ENCODE measurements at places on chromosomes 1 and 21.
A peak's percentile ranks its signal among the peaks of the same experiment; 100 is the strongest.

DNA sequence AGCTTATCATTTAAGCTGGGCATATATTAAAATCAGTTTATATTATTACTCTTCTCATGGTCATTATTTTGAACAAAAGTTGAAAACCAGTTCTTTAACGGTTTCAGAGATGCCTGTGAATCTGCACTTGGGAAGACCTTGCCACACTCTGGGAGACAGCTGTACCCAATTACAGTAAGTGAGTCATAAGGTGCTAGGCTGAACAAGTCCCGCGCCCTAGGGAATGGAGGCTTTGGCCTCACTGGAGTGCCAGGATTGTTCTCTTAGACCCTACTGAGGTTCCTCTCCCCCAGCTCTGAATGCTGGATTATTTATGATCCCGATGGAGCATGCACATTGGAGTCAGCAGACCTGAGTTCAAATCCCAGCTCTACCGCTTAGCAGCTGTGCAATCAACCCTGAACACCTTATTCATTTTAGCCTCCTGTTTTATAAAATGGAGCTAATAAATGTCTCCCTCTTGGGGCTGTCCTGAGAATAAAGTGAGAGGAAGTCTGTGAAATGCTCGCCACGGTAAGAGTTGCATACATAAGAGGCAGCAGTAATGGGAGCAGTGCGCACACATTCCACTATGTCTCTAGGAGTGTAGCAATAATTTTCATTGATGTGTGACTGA is 266.2 kb downstream of the FOXD2 start:
- no peak for DNase-seq

DNA sequence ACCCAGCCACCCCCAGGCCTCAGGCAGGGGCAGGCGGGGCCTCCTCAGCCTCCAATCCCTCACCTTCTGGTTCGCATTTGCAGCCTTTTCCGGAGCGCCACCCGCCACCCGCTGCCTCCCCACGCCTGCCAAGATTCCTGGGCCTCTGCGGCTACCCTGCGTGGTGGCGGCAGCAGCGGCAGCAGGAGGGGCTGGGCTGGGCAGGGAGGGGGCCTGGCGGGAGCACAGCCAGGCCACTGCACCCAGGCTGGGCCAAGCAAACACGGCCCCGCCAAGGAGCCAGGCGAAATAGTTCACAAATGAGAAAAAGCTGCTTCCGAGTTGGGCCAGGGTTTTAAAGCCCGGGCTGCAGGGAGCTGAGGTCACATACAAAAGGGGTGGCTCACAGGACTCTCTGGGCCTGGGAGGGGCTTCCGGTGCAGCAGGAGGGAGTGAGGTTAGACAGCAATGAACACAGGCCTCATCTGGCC is 9.8 kb downstream of the COL8A2 start:
- DNase-seq = no peak

DNA sequence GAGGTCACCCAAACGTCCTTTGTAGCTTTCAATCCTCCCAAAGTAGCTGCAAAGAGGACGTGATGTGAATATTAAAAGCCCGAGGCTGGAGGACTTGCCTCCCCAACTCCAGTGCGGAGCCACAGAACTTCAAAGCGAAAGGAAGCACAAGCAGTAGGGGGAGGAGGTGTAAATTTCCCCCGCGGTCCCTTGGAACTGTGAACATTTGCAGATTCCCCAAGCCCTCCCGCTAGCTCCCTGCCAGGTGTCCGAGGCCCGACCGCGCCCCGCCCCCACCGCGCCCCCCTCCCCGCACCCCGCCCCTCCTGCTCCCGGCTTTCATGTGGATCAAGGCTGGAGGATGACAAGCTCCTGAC is 41.5 kb upstream of the HAO2 start:
- no peak for DNase-seq

DNA sequence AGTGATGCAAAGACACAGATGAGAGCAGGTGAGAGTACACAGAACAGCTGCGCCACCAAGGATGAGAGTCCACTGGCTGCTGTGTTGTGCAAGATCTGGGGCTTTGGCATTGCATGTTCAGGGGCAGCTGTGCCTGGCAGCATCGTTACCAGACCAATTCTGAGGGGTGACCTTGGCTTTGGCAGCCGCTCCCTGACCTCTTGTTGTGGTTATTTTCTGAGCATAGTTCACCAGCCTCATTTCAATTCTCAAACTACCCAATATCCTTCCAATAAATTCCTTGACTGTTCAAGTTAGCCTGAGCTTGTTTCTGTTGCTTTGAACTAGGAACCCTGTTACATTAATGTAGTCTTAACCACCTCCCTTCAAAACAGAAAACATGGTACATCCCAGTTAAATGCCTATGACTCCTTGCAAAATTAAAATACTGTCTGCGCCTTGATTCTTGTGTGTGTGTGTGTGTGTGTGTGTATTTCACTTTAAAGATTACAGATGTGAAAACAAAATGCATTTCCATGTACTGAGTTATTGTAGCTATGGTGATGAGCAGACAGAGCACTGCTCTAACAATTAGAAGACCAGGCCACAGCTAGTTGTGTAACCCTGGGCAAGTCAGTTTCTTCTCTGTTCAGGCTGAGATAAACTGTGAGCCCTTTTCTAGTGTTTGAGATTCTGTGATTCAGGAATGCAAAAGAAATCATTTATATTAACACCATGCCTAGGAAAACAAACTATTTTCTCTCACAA is 106.3 kb upstream of the GUCA2B start:
- DNase-seq = no peak

DNA sequence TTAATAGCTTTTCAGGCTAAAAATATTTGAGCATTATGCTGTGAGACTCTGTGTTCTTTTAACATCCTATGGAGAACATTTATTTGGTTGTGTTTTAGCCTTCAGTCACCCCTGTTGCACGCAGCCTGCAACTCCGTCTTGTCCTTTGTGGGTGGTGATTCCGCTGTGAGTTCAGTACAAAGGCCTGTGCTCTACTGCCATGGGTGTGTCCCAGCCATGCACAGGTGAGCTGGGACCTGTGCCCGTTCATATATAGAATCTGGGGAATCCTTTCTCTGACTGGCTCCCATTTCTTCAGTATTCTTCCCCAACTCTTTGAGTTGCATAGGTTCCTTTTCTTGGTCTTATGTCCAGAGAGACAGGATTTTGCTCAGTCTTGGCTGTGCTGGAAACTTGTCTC is 61.4 kb downstream of the ACTL8 start:
- peak; percentile 3 for DNase-seq

DNA sequence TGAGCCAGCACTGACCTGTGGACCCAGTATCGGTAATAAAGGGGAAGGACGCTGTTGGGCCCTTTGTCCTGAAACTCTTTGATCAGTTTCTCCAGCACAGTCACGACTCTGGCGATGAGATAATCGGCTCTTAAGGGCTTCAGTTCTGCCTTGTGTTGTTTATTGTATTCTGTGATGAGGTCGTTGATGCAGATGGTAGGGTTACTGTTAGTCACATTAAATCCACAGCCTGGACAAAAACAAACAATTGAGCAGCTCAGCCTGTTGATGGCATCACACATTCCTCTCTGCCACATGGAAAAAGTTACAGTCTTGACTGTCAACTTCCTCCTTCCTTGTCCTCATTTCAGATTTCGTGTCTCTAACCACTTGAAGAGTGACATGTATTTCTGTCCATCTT is 57.6 kb downstream of the SIM2 start:
- DNase-seq = no peak

DNA sequence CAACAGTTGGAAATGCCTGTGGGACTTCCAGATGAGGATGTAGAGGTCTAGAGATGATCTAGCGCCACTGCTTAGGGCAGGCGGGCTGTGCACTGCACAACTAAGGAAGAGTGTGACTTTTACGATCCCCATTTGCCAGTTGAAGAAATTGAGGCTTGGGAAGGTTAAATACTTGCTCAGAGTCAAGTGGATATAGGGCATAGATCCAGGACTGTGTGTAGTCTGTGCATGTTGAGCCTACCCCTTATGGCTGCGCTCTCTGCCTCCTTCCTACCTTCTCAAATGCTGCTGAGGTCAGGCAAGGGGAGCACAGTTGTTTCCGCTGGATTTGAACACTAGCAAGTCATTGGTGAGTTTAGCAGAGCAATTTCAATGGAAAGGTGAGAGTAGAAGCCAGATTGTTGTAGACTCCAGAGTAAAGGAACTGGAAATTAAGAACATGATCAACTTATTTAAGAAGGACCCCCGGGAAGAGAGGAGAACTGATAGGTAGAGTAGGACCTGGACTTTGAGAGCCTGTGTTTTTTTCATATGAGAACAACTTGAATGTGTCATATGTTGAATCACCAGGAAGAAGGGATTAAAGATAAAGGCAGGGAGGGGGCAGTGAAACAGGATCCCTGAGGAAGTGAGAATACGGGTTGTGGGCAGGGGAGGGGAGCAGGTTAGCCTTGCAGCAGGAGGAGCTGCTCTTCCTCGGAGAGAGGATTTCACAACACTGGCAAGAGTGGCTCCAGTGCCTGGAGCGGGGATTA is 2.7 kb downstream of the CAPN2 start:
- DNase-seq = no peak

DNA sequence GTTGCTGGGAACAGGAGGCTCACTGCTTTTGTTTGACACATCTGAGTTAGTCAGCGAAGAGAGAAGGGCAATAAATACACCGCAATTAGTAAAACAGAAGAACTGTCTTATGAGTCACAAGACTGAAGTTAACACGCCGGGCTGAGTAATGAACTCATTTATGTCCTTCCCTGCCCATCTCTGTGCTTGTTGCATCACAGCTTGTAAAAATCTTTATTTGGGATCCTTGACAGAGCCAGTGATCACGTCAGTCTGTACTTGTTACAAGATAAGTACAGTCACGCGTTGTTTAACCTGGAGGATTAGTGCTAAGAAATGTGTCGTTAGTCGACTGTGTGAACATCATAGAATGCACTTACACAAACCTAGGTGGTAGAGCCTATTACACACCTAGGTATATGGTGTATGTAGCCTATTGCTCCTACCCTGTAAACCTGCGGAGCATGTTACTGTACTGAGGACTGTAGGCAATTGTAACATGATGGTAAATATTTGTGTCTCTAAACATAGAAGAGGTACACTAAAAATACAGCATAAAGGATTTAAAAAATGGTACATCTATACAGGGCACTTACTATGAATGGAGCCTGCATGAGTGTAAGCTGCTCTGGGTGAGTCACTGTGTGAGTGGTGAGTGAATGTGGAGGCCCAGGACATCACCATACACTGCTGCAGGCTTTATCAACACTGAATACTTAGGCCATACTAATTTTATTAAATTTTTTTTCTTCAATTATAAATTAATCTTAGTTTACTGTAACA is 272.2 kb downstream of the TNR start:
- no peak for DNase-seq

DNA sequence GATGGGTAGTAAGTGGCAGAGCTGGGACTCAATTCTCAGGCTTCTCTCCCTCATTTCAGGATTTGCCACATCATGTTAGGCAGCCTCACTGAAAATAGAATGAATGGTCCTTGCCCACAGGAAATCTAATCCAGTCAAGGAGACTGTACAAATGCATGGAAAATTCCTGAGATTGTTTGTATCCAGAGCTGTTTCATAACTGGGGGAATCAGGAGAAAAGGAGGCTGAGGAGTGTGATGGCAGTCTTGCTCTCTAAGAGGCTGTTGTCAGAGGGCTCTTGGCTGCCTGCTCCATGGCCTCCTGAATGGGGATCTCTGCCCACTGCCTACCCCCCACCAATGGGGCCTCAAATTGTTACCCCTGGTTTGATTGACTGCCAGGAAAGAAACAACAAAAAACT is 141.9 kb upstream of the TNR start:
- no peak for DNase-seq

DNA sequence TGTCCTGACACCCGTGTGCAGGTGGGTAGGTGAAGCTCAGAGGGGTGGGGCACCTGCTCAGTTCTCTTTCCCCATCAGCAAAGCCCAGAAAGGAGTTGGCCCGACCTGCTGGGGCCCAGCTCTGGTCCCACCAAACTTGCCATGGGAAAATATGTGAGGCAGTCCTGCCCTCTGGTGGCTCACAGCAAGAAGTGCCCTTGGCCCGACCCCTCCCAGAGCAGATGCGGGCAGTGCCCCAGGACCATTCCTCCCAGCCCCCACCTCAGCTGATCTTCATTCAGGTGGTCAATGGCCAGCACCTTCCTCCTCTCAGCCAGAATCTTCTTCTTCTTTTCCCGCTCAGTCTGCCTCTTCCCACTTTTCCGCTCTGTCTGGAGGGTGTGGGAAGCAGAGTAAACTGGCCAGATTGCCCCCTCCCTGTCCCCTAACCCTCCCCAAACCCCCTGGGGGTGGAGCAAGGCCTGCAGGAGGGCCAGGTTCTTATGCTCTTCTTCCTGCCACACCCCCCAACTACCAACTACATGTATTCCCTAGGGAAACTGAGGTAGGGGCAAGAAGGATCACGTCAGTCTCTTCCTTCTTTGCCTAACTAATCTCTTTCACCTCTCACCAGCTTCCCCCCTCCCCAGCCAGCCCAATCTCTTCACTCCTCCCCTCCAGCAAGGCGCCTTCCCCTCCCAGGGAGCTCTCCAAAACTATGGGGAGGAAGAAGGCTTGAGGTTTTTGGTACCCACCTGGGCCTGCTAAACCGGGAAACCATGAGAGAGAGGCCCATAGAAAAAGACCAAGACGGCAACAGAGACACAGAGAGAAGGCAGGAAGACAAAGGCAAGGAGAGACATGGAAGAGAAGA is 15.6 kb downstream of the TNNT2 start:
- no peak for DNase-seq

GRCh38 chr1:15058261-15058660 is 95.3 kb upstream of the TMEM51 start:
- DNase-seq = no peak

DNA sequence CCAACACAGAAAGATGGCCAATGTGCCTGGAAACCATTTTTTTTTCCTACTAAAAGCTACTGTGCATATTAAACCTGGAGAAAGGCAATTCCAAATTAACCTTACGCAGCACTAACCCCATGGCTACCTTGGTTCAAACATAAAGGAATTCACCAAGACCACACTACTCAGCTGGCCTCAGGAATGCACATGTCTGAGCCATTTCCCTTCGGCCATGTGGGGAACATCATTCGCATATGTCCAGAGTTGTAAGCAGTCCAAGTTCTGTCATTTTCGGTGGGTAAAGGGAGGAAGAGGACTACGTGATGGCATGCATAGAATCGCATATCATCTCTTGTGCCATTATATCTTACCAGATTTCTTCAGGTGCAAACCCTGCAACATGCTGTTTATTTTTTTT is 175.4 kb downstream of the NTMT2 start:
- no peak for DNase-seq

GRCh38 chr1:245458761-245459174 is 304.0 kb downstream of the KIF26B start:
- no peak for DNase-seq

- DNase-seq = no peak
Measured at GRCh38 chr1:241947354-241947753, 10.2 kb upstream of the BECN2 start.

All from activated effector memory CD4-positive, alpha-beta T cell treated with anti-CD3 and anti-CD28 coated beads, Interleukin-2, amount 50 U/mL, for 16 hours (primary cell).